Stimulated activated CD4-positive, alpha-beta T cell treated with anti-CD3 and anti-CD28 coated beads, Interleukin-12 subunit alpha, Interleukin-12 subunit beta, amount 100 ng/mL, for 48 hours (primary cell): ENCODE measurements at places on chromosomes 6 and 20.

GRCh38 chr6:77341058-77341986 lies 122.0 kb downstream of the HTR1B start:
- no peak for DNase-seq

GRCh38 chr20:59600472-59600871 lies 3.9 kb upstream of the PHACTR3 start:
- DNase-seq: no peak

DNA sequence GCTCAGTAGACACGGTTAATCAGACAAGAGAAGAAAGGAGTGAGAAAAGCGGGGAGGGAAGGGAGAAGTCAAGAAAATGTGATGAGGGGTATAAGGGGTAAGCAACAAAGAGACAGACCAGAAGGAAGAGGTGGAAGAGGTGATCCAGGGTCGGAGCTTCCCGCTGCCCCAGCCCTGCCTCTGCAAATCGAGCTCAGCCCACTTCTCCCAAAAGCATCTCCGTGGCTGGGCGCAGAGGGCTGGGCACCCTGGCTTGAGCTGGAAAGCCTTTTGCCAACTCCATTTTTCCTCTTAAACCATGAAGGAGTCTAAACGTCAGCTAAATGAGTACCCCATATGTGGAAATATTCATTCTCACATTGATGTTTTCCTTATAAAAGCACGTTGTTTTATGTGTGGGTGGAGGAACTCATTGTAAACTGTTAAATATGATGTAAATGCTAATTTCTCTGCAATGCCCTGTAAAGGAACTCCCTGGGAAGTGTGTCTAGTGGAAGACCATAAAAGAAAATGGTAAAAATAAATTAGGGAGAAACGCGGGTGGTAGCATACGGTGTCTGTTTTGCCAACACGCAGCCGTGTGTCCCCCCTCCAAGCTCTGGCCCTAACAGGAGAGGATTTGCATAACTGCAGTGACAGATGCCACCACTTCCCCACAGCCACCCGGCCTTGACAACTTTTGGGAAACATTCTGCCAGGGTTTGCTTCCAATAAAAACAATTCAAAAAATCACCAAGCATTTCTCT lies 55.2 kb upstream of the MAFB start:
- no peak for DNase-seq

DNA sequence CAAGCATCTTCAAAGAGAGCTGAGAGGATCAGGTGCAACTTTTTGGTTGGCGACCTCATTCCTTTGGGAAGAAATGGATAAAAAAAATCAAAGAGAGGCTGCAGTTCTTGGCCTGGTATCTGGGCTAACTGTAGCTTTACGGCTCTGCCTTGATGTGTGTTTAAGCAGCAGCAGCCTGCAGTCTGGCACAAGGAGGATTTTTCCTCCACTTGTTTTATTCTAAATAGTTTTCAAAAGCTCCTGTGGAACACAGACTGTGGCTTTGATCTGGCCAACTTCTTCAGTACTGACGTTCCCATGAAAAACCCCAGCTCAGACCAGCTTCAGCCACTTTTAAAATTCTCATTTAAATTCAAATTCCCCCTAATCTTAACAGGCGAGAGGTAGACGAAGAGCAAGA lies 137.3 kb downstream of the HDGFL1 start:
- DNase-seq: no peak

DNA sequence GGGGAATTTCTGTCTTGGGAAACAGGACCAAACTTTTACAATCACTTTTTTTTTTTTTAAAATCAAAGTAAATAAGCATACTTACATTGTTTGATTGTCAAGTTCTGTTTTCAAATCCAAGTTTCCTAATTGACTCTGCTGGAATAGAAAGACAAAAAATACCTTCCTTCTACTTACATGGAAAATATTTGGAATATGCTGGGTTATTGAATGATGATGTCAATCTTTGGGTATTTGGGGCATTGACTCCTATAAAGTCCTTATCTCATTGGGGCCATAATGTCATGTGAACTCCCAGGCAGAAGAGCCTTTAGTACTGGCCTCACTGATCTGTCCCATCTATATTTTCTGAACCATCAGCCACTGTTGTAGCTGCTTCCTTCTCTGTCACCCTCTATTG lies 122.6 kb upstream of the NOX3 start:
- no peak for DNase-seq

GRCh38 chr20:3371754-3372153 lies 35.7 kb downstream of the DNAAF9 start:
- DNase-seq: no peak

DNA sequence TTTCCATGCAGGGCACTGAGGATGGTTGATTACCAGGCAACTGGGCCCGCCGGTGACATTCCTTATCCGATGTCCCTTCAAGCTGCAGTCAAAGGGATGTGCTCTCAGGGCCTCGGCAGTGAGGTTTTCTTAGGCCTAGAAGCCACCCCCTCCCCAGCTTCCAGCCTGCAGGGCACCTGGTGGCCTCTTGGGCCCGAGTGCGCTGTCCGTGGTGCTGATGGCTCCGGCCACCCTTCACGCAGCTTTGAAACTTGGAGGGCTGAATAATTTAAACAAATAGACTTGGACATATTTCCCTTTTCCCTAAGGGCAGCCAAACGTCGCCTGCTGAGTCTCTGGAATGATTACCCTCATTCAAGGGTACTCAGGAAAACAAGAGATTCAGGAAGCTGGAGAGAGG lies 8.9 kb upstream of the MLN start:
- DNase-seq: peak; percentile 13

DNA sequence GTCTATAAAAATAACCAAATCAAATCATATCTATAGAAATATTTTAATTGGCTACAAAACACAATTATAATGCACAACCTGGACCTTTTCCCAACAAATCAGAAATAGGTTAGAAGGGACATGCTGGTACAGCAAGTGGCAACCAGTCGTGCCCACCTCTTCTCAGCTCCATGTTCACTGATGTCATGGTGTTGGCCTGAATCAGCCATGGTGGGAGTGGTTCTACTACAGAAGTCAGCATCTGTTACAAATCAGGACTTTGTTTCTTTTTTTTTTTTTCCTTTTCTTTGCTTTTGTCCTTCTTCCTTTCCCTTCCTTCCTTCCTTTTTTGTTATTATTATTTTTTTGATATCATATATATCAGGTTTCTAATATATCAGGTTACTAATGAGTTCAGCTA lies 91.2 kb downstream of the RALGAPA2 start:
- DNase-seq: no peak

DNA sequence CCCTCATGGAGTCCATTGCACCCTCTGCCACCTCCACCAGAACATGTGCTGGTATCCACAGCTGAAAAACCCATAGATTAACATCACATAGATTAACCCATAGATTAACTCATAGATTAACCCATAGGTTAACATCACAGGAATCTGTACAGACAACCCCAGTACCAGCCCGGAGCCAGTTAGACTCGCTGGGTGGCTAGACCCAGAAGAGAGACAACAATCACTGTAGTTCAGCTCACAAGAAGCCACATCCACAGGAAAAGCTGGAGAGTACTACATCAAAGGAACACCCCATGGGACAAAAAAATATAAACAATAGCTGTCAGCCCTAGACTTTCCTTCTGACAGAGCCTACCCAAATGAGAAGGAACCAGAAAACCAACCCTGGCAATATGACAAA lies 25.1 kb downstream of the SERPINB9 start:
- DNase-seq: no peak

DNA sequence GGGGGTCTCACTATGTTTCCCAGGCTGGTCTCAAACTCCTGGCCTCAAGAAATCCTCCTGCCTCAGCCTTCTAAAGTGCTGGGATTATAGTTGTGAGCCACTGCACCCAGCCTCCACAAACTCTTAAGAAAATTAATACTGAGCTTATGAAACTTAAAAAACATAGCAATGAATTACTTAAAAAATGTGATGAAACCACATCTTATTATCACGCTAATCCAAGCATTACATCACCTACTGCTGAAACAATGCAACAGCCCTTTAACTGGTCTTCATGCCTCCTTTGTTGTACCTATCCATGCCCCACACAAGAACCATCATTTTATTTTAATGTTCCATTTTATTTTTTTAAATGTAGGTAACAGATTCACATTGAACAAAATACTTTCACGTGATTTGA lies 24.9 kb downstream of the SESN1 start:
- no peak for DNase-seq

DNA sequence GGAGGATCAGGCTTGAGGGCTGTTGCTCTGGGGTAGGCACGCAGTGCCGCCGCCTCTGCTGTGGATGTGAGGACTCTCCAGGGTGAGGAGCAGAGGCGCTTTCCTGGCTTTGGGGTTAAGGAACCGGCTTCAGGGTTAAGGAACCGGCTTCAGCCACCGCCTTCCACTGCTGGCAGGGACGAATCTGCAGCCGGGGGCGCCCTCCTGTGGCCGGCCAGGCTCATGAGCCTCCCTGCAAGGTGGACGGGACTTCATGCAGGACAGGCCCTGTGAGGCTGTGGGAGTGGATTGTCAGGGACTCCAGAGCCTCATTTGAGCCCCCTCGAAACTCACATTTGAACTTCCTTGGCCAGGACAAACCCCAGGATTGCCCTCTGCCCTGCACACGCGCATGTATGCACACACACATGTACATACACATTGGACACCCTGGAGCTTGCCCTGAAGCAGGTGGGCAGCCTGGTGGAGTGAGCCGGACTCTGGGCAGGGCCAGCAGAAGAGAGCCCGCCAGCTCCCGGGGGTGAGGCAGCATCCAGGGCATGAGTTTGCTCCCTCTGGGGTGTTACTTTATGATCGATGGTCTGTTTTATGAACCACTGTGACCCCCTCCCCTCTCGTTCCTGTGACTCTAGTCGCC lies 146.9 kb downstream of the PHACTR3 start:
- DNase-seq: peak; percentile 26

GRCh38 chr6:131197716-131198115 lies 62.4 kb downstream of the AKAP7 start:
- no peak for DNase-seq

GRCh38 chr6:17086469-17086868 lies 15.4 kb upstream of the STMND1 start:
- no peak for DNase-seq

- no peak for DNase-seq
Measured at GRCh38 chr20:31691646-31692275, 30.9 kb downstream of the BCL2L1 start.

GRCh38 chr6:44353336-44353735 lies 10.9 kb downstream of the SPATS1 start:
- no peak for DNase-seq

DNA sequence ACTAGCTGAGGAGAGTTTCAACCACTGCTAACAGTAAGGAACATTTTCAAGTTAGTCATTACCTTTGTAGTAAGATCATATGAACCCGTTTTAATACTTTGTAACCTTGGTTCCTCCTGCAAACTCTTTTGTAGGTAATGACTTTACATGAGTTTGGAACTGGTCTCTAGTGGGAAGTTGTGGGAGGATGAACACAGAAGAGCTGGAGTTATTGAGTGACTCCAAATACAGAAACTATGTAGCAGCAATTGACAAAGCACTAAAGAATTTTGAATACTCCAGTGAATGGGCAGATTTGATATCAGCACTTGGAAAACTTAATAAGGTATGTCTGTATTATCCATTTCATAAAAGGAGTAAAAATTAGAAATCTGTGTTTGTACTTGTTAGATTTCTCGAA lies 29.3 kb downstream of the DOP1A start:
- no peak for DNase-seq

GRCh38 chr20:1946442-1946761 lies 47.5 kb downstream of the PDYN start:
- DNase-seq: no peak

GRCh38 chr6:56786256-56786655 lies 143.6 kb upstream of the DST start:
- no peak for DNase-seq

- no peak for DNase-seq
Measured at GRCh38 chr6:25302677-25303128, 23.5 kb downstream of the CARMIL1 start.

GRCh38 chr6:161037873-161038228 lies 46.3 kb downstream of the MAP3K4 start:
- no peak for DNase-seq
